ENCODE measurements at places on chromosomes 3 and 15.

DNA sequence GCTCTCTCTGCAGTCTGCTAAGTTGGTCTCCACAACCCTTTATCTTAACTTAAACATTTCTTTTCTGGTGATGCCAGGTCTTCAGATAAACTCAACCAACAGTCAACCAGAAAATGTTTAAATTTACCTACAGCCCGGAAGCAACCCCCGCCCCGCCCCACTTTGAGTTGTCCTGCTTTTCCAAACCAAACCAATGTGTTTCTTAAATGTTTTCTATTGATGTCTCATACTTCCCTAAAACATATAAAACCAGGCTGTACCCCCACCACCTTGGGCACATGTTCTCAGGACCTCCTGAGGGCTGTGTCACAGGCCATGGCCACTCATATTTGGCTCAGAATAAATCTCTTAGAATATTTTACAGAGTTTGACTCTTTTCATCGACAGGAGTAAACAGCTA is 13.2 kb upstream of the GPR160 start:
- DNase-seq: no peak

- peak; percentile 83 for DNase-seq
Observed at GRCh38 chr3:186821429-186822387, 15.4 kb upstream of the RFC4 start.

- peak; percentile 8 for DNase-seq
Observed at GRCh38 chr3:153023896-153024295, 138.1 kb upstream of the RAP2B start.

GRCh38 chr3:171965067-171965712 is 74.2 kb upstream of the FNDC3B start:
- DNase-seq: no peak

- DNase-seq: no peak
Observed at GRCh38 chr3:197718891-197719290, 17.8 kb downstream of the RUBCN start.

All from erythroblast (primary cell).